Fibroblast of gingiva (primary cell): ENCODE measurements at places on chromosomes 7 and 10.

DNA sequence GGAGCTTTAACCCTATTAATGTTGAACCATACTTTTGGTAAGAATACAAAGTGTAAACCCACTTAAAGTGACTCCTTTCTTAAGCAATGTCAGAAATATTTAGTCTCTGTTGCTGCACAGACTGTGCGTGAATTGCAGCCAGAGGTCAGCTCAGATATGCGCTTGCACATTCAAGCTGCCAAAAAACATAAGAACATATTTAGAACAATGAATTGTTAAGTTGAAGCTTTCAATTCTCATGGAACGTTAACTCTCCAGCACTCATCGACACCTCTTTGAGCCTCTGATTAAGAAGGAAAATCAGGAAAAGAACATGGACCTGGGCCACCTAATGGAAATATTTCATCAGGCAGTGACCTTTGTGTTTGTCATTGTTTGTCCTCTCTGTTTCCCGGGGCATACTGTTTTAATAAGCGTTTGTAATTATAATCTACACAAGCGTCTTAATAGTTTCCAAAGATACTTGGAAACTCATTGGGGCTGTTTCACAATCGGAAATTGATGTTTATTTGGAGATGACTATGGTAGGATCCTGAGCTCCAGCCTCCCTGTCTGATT, 193.0 kb upstream of the CELF2 start:
- DNase-seq: peak; percentile 96

DNA sequence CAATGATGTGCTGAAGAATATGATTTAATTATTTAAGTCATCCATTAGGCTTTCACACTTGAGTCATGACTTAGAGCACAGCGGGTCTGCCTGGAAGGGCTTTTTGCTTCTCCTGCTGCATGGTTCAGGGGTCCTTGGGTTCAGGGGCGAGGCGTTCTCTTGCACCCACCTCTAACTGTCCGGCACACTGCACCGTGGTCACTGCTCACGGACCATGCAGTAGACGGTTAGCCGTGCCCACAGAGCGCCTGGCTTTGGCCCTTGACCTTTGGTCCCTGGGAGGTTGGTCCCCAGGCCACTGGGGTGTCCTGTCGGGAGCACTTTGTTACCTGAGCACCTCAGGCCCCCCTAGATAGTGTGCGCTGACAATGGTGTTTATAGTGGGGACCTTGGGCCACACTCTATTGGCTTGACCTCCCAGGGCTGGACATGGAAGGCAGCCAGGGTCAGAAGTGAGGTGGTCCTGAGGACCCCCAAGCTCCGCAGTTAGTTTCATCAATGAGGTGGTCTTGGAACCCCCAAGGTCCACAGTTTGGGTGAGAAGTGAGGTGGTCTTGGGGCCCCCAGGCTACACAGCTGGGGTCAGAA, 110.6 kb downstream of the ACTR3B start:
- DNase-seq: no peak

GRCh38 chr10:72257051-72257892, 16.5 kb upstream of the DDIT4 start:
- DNase-seq: no peak

DNA sequence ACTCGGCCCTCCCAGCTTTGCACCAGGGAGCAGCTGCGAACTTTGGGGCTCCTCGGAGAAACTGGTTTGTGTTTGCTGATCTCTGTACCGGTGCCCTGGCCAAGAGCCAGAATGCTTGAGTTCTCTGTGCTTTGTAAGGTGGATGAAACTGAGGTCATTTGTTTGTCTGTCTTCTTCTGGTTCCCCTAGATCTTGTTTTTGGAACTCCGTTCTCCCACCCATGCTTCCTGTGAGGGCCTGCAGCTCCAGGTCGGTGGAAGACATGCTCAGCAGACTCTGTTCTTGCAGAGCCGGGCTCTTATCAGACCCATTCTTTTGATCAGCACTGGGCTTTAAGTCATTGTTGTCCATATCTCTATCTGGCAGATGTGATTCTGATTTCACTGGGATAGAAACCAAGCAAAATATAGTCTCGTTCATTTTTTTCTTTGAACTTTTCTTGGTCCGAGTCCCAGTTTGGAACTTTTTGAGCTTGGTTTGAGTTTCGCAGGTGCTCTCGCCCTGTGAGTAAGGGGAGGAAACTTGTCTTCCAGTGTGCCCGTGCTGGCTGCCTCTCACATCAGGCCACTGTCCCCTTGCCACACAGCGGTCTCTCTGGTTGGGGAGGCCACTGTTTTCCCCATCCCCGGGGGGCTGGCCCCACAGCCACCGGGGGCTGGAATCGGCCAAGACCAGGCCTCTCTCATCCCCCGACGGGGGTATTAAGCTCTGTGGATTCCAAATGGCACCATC, 31.2 kb downstream of the JCAD start:
- DNase-seq: no peak

GRCh38 chr7:113076703-113077102, 9.9 kb downstream of the GPR85 start:
- DNase-seq: no peak

DNA sequence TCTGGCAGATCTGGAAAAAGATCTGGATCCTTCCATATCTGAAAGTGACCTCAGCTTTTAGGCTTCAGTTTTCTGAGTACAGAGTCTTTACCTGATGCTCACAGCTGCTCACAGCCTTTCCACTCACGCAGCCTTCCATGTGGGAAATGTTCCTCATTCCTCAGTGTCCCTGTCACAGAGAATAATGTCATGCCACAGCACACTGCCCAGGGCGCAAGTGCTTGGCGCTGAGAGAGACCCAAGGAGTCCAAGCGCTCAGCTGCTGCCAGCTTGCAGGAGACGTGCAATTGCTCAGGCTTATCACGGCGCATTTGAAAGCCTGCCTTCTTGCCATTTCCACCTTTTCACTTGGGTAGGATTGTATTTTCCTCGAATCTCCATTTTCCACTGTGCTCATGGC, 271.9 kb upstream of the MKI67 start:
- DNase-seq: no peak
